ENCODE measurements at places on chromosomes 2 and 18.

- DNase-seq, result no peak
Measured at GRCh38 chr2:64338910-64339500, 115.0 kb upstream of the LGALSL start.

GRCh38 chr2:119490106-119490505 is 34.2 kb downstream of the SCTR start:
- DNase-seq, result no peak

DNA sequence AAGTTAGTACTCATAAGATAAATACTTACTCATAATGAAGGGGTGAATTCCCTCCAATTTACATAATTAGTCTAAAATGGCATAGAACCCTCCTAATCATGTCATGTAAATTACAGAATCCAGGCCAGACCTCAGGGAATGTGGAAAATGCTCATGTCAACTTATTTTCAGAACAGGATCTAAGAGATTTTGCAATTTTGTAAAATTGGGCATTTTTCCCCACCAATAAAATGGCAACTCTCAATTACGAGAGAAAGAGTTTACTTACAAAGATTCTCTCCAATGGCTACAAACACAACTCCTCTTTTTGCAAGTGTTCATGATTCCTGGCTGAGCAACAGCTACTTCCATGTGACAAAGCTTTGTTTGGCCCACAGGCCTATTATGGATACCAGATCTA is 33.8 kb upstream of the SP5 start:
- DNase-seq, result no peak

DNA sequence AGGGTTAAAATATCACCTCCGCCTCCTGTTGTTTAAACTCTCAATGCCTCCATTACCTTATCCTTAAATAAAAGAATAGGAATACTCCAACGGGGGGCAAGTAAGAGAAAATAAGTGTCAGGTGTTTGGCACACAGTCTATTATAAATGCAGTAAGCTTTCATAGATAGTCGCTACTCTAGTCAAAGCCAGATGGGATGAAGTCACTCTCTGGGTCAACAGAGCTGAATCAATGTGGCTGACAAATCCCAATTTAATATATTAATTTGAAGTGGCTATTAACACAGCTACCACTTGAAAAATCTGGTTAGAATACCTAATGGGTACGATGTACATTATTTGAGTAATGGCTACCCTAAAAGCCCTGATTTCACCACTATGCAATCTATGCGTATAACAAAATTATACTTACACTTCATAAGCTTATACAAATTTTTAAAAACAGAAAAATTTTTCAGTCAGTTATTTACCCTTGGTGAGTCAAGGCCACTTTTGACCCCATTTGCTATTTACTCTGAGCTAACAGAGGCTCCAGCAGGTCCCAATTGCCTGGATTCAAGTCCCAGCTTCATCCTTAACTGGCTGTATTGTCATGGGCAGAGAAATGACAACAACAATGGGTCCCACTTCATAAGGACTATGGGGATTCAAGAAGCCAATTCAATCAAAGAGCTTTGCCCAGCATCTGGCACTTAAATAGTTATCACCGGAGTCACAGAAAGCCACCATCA is 167.5 kb upstream of the PID1 start:
- no peak for DNase-seq

DNA sequence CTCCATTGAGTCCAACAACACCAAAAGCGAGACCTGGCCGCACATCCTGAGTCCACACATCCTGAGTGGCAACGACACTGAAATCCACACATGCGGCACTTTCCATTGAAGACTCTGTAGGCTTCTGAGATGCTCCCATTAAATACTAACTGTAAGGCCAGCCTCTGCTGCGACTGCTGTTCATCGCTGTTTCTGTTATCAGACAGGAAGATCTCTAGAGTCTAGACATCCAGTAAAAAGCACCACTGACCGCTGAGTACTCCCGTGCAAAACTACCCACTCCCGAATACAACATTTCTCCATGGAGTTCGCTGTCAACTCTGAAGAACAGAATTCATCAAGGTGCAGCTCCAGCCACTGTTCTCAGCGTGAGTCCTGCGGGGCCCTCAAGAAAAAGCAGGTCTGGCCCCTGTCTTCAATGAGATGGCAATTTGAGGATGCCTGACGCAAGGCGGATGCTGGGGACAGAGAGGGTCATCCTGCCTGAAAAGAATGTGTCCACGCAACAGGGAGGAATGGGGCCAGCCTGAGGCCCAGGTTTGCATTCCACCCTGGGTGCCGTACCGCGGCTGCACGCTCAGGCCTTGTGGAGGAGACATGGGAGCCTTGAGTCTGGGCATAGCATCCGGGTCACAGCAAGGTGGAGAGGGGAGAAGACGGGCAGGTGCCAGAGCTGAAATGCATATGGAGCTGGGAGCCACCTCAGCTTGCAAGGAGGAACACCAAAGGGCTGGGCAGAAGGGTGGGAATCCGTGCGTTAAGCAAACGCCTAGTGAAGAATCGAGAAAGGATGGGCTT is 61.9 kb downstream of the ZNF516 start:
- no peak for DNase-seq

DNA sequence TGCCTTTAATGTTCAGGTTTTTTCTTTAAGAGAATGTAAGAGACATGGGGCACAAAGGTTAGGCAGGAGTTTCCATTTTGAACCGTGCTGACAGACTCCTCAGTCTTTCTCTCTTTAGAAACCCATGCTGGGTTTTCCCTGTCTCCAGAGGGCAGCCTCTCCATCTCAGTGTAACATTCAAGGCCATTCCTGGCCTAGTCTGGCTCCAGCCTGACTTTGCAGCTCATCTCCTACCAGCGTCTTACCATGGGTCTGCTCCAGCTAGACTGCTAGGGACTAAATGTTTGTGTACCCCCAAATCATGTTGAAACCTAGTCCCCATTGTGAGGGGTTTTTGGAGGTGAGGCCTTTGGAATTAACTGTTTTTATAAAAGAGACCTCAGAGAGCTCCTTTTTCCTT is 9.8 kb upstream of the CLIP4 start:
- no peak for DNase-seq

DNA sequence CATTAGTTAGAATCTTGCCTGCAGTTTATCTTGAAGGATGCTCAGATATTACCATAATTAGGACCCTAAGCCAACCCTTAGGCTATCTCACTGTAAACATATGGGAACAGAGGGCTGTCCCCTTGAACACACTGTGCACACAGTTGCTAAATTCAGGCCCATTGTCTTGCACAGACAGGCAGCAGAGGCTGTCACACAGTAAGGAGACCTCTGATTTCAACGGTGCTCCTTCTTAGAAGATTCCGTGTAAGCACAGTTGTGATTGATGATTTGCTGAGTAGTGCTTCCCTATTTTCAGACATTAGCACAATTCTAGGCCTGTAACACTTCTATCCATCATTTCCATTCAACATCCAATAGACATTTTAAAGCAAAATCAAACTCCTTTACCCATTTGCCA is 108.0 kb downstream of the RNF152 start:
- no peak for DNase-seq

DNA sequence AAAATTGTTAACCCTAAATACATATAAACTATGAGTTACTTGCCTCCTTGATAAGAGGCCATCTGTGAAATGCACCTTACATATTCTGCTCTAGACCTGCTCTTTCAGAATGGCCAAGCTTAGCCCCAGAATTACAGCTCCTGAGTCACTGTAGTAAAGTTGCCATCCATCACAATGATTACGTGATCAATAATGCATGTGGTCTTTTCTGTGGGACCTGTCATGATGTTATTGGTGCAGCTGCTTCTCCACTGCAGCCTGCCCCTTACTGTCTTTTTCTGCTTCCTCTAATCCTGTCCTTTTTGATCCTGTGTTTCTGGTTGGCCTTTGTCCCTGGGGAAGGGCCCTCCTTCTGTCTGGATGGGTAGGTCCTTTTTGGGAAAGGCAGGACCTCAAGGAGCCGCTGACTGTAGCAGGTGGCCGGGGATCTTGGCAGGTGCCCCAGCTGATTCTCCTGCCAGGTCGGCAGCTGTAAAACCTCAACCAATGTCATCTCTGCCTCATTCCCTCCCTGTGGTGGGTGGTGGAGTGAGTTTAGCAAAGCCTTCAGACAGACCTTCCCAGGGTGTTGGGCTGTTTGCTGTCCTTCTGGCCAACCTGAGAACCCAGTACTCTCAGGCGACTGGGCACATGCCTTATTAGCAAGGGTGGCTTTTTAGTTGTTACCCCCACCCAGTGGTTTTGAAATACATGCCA is 126.2 kb upstream of the EML6 start:
- no peak for DNase-seq

DNA sequence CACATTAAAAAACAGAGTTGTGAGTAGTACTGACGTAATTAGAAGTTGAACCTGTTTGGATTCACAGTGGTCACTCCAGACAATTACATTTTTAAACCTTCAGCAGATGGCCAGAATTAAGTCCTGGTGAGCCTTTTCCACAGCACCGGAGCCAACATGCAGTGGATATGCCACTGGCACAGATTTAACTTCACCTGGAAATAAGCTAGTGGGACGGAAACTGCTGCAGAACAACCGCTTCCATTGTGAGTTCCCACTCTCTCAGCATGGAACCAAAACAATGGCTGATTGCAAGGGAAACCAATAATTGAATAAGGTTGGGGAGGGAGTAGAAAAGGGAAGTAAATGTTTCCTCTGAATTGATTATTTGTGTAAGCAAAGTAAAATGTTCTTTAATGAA is 515.1 kb downstream of the STK39 start:
- DNase-seq, result no peak

DNA sequence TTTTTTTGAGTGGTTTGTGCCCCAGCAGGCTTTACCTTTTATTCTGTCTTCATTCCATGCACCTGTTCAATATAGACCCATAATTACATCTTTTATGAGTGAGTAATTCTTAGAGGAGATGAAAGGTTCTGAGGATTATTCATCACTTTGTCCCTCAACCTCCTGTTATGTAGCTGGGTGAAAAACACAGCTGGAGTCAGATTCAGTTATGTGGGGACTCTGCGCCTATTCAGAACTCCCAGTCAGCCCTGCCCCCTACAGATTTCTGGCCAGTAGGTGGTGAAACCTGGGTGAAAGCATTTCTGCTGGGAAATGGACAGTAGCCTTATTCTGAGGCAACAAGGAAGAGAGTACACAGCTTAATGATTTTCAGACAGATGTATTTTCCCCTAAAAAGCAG is 107.8 kb downstream of the MGAT5 start:
- DNase-seq, result no peak

- no peak for DNase-seq
Measured at GRCh38 chr2:100721693-100722092, 98.2 kb upstream of the NPAS2 start.

GRCh38 chr2:42360493-42360889 is 526 bp downstream of the COX7A2L start:
- DNase-seq, result no peak

DNA sequence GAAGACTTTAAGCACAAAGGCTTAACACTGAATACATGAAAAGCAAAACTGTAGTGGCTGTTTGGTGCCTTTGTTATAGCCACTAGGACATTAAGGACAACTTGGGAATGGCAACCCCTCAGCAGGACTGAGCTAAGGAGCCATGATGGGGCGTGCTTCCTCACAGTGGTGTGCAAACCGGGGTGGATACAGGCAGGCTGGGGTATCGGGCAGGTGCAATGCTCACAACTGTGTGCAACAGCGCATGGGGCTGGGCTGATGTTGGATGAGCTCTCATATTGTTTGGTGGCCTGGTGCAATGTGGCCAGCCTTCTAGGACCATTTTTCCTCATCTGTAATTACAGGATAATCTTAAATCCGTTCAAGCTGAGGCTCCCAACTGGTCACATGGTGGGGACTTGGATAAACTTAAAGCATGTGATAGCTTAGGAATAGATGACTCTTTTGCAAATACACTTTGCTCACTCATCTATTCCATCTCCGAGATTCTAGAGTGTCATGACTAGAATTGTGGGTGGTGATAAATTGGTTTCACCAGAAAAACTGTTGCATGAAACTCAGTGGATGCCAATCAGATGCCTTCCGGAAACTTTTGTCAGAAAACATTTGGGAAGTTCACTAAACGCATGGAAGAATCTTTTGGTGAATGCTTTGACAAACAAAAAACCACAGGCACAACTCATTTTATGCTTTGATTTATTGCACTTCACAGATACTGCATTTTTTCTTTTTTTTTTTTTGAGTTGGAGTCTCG is 116.5 kb downstream of the PXDN start:
- no peak for DNase-seq

Data from nucleus accumbens (tissue), 56 donors.